AG08396 (cell line): ENCODE measurements at places on chromosomes 2 and 18.

- DNase-seq: no peak
Observed at GRCh38 chr2:238308177-238308576, 12.1 kb upstream of the TRAF3IP1 start.

DNA sequence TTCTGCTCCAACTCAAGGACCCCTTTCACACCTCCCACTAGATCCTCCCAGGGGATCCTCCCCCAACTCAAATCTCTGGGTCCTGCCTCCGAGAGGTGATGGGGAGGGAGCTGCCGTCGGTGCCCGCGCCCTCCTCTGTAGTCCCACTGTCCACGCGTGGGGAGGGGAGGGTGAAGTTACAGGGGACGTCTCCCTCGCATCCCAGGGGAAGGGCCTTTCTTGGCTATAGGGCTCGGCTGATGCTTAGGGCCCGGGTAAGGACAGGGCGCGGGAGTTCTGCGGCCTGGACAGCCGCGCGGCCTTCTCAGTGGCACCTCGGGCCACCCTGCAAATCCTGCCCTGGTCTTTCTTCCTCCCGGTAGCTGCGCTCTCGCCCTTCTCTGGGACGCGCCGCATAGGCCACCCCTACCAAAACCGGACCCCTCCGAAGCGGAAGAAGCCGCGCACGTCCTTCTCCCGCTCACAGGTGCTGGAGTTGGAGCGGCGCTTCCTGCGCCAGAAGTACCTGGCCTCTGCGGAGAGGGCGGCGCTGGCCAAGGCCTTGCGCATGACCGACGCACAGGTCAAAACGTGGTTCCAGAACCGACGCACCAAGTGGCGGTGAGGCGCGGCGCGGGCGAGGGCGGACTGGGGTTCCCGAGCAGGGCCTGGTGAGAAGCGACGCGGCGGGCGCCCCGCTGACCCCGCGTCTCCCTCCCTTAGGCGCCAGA, 1.2 kb downstream of the TLX2 start:
- DNase-seq: no peak

GRCh38 chr2:104388296-104388695, 465.6 kb upstream of the POU3F3 start:
- no peak for DNase-seq

DNA sequence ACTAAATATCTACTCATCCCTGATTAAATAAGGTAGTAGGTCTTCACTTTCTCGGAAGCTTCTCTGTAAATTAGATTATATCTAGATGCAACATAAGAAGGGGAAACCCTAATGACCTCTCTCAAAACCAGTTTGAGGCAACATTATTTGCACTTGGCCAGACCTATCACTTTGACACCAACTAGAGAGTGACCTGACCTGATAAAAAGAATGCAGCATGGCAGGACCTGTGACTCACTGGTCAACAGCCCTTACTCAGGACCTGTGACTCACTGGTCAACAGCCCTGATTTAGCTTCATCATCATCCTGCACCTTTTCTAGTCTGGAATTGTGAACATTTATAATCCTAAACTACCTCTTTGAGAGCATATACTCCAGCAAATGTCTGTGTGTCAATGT, 1957.7 kb upstream of the CELF4 start:
- DNase-seq: peak; percentile 35

DNA sequence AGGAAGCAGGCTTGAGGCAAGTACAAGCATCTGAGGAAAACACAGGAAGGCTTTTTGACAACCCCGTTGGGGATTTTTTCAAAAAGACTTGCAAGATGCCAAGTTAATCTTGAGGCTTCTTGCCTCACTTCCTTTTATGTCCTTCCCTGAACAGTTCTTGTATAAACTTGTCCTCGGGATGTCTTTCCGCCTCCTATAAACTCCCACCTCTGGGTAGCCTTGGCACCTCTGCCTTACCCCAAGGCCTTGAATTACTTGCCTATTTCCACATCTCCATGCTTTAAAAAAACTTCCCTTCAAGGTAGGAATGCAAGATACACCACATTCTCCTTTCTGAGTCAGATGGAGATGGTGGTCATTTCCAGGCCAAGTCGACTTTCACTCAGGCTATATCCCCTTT, 106.4 kb upstream of the RBBP8 start:
- DNase-seq: no peak

DNA sequence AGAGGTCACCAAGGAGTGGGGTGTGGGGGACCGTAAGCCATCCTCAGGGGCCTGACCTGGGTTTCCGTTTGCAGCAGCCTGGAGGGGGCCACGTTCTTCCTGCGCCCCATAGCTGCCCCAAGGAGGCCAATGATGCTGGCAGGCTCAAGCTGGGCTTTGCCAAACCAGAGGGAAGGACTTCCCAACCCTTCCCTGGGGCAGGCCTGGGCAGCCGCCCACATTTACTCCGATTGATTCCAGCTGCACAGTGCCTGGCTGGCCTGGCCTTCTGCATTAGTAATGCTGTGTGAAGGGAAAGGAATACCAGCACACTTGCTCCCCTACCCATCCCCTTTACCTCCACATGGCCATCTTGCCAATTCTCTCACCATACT, 360.6 kb upstream of the SLC14A2 start:
- peak; percentile 48 for DNase-seq

DNA sequence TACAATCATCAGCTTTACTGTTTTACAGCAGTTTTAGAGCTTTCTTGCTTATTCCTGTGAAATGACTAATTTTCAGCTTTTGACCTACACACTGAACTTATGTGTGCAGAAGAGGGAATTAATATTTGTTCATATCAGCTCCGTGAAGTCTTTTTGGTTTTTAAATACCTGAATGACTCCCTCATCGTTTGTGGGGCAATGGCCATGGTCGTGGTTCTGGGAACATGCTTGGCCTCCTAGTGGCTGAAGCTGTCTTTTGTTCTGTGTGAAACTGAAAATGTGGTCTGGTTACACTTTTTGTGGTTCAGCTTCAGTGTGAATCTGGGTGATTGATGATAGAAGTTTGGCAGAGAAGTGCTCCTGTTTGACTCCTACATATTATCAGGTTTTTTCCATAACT, 408.1 kb downstream of the THSD7B start:
- no peak for DNase-seq

GRCh38 chr2:178844701-178845100, 37.5 kb upstream of the TTN start:
- no peak for DNase-seq

DNA sequence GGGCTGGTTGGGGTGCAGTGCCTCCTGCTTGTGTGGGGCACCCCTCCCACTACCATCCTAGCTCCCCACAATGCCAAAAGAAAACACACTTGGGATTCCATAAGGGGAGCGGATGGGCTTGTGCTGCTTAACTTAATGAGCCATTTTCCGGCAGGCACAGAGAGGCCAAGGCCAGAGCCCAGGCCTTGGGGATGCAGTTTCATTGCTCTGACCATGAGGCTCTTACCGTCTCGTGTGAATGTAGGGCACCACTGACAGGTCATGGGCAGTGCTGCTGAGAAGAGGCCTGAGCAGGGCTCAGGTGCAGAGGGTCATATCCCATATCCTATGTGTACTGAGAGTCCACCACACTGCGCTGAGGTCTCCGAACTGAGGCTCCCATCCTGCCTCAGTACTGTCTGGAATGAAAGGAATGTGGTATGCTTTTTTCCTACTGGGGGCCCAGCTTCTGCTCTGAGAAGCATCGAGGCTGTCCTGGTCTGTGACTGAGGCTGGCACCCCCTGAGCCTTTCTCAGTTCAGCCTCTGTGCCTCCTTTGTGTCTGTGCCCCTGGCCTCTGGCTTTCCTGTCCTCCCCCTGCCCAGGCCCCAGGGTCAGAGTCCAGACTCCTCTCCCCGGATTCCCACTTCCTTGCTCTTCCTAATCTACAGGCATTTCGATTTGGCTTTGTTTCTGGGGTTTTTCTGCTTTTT, 45.2 kb upstream of the MAPRE3 start:
- peak; percentile 23 for DNase-seq

DNA sequence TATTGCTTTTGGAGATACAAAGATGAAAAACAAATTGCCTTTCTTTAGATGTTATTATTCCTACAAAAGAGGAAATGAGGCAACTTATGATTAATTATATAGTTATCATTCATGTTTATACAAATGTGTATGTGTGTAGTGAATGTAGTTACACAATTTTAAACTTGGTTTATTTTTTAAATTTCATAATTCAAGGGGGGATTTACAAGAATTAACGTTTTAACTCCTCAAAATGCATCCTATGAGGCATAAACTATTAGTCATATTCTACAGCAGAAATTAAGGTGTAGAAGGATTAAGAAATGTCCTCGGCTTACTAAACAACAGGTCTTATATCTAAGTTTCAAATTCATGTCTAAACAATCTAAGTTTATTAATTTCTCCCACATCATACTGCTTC, 1545.8 kb downstream of the LRP1B start:
- DNase-seq: no peak

DNA sequence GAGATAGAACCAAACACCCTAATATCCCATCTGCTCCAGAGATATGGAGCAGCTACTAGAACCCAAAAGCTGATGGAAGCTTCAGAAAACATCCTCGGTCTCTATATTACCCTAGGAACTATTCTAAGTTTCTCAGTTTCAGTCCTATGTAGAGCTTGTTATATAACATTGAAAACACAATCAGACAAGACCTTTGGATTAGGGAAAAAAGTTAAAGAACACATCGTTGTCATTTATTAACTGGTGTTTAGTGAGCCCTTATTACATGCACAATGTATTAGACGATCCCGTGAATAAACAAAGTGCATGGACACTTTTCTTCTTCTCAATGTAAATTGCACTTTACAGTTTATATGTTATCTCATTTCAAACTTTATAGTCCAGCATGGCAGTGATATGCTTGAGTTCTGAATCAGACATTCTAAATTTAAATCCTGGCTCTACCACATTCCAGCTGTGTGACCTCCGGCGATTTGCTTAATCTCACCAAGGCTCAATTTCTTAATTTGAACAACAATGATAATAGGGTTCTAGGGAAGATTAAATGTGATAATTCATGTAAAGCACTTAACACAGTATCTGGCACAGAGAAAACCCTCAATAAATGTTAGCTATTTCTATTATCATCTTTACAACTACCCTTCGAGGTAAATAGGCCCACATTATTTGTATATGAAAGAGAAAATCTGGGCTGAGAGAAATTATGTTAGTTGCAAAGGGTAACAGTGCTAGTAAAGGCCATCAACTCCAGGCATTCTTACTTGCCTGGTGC, 83.6 kb upstream of the PIK3C3 start:
- DNase-seq: no peak

- no peak for DNase-seq
Observed at GRCh38 chr18:51044928-51045585, 15.0 kb downstream of the SMAD4 start.

GRCh38 chr2:30040147-30040546, 106.7 kb upstream of the YPEL5 start:
- DNase-seq: no peak

- DNase-seq: peak; percentile 43
Observed at GRCh38 chr2:175004730-175004979, 526 bp downstream of the CHN1 start.

DNA sequence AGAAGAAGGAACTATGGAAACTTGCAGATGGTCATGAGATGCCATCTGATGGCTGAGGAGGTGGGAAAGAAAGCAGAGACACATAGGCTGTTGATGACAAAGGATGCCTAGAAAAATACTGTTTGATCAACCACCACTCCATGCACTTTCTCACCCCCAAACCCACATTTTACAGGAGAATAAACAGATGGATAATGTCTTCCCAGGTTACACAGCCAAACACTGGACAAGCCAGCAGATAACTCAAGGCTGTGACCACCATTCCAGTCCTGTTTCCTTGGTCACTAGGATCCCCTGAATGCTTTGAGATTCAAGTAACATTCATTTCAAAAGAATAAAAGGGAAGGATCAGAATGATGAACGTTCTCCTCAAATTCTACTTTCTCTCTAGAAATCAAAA, 733.0 kb upstream of the SOX11 start:
- DNase-seq: no peak

- no peak for DNase-seq
Observed at GRCh38 chr18:13265911-13266217, 47.3 kb downstream of the LDLRAD4 start.

DNA sequence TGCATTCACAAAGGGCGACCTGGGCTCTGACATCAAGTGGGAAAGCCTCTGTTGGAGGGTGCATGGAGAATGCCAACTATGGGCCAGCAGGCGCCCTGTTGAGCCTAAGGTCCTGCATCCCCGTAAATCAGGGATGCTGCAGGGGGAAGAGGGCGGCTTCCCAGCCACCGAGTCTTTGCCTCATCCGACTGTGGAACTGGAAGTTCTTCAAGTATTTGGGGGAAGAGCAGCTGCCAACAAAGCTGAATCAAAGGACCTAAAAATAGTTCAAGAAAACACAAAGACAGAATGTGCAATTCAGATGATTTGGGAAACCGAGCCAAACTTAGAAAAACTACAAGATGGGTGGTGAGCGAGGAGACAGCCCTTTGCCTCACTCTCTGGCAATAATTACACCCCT, 281.1 kb upstream of the MGAT5 start:
- peak; percentile 65 for DNase-seq

- no peak for DNase-seq
Observed at GRCh38 chr18:73924836-73925235, 222.8 kb downstream of the FBXO15 start.

GRCh38 chr18:35282353-35282752, 7.7 kb downstream of the ZSCAN30 start:
- DNase-seq: peak; percentile 80

DNA sequence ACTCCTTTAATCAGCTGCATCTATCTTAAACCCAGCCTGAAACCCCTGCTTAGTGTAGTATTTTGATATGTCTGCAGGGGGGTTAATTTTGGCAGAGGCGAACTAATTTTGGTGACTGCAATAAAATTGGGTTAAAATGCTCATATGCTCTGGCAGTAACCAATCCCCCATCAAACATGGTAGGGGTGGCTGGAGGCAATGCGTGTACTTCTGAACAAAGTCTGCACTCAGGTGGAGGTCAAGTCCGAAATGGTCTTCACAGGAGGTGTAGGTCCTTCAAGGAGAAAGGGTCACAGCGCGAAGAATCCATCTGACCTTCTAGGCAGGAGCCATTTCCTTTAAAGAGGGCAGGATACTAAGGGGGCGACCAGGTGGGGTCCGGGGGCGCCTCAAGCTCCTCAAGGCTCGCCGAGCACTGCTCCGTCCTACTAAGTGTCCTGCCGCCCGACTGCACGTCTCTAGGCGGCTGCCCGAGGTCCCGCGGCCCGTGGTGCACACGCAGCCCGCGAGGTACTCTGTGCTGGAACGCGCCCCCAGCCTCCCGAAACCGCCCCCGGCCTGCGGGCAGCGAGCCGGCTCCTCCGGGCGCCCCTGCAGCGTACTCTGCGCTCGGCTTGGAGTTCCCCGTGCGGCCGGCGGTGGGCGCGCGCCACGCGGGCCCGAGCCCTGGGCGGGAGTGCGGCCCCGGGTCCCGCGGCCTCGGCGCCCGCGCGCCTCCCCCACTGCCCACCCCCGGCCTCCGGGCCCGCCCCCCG, 1.7 kb upstream of the LDLRAD4 start:
- peak; percentile 42 for DNase-seq

DNA sequence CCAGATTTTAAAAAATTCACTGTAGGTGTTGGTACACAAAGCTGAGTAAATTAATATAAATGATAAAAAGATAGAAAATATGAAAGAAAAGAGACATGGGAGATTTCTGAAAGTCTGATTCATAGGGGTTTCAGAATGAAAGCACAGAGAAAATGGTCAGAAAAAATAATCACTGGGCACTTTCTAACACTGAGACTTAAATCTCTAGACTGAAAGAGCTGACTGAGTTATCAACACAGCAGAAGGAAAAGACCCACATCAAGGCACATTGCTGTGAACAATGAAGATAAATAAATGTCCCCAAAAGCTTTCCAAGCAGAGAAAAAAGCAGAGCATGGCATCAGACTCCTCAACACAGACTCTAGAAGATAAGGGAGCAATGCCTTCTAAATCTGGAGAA, 277.2 kb downstream of the BCL2 start:
- no peak for DNase-seq
